Hair follicular keratinocyte (primary cell): ENCODE measurements at places on chromosomes 2 and 18. TPM values are rescaled to one million over a fixed set of nuclear protein-coding genes. Genes with fewer than 3 reads are reported as not detected.

Gene TCF7L1
- 1.4 and 2.0 TPM in 2 replicates for total RNA-seq

Gene SNORC
- total RNA-seq: 0.04 and 1.2 TPM in 2 replicates

Gene PHOSPHO2
- 3.0 TPM in 2 replicates for total RNA-seq

Gene MEIS1
- 4.7 and 7.6 TPM in 2 replicates for total RNA-seq
